Pulmonary artery endothelial cell (primary cell): ENCODE measurements at places on chromosomes 1 and 21. TPM values are rescaled to one million over a fixed set of nuclear protein-coding genes. Genes with fewer than 3 reads are reported as not detected.

DNA sequence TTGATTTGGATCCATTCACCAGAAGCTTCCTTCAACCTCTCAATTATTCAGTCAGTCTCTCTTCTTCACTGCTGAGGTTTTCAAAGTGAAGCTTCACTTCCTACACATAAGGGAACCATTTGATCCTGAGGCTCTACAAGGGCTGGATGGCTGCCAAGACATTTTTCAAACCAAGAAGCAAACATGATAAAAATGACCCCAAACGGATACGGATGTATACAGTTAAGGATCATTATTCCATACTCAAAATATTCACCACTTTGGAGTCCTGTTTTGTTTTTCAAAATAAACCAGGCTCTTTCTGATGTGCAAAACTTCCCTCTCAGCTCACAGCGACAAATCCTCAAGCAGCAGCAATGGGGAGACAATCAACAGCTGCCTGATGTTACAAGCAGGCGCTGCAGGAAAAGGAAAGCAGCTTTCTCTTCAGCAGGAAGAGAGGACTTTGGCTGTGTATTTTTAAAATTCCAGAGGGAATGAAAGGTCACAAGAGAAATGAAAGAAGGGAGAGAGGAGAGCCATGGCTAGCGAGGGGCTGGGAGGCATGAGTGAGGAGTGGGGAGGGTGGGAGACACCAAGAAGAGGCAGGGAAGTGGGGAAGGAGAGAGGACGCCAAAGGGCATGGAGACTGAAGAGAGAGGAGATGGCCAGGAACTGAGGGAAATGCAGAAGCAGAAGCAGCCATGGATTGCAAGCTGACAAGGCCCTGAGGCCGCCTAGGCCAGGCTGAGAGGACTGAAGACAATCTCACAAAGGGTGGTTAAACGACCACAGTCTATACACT lies 145.4 kb downstream of the SLC45A1 start:
- DNase-seq, result peak; percentile 44

FALEC gene
- 0.20 TPM in 1 of 2 replicates, not detected in the other for total RNA-seq

GRCh38 chr1:177975588-177976495 lies 6.0 kb upstream of the SEC16B start:
- no peak for DNase-seq

GRCh38 chr1:22376546-22376945 lies 75.1 kb upstream of the ZBTB40 start:
- DNase-seq, result no peak

DNA sequence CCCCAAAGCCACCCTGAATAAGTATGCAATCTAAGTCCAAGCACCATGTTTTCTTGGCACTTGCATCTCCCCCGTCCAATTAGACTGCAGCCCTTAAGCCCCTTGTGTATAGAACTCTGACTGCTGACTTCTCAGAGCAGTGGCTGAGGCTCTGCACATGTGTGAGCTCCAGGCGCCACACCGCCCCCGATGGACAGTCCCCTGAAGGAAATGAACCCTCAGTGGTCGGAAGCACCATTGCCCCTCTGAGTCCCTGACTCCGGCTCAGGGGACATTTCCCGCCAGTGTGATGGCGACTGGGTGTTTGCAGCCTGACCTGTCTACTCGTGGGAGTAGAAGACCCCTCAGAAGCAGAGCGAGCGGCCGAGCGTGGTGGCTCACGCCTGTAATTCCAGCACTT lies 37.2 kb upstream of the SCCPDH start:
- no peak for DNase-seq
